ENCODE measurements at places on chromosomes 6 and 20. TPM values are rescaled to one million over a fixed set of nuclear protein-coding genes. Genes with fewer than 3 reads are reported as not detected.

Gene TMEM170B
- 4.3 TPM for total RNA-seq

DNA sequence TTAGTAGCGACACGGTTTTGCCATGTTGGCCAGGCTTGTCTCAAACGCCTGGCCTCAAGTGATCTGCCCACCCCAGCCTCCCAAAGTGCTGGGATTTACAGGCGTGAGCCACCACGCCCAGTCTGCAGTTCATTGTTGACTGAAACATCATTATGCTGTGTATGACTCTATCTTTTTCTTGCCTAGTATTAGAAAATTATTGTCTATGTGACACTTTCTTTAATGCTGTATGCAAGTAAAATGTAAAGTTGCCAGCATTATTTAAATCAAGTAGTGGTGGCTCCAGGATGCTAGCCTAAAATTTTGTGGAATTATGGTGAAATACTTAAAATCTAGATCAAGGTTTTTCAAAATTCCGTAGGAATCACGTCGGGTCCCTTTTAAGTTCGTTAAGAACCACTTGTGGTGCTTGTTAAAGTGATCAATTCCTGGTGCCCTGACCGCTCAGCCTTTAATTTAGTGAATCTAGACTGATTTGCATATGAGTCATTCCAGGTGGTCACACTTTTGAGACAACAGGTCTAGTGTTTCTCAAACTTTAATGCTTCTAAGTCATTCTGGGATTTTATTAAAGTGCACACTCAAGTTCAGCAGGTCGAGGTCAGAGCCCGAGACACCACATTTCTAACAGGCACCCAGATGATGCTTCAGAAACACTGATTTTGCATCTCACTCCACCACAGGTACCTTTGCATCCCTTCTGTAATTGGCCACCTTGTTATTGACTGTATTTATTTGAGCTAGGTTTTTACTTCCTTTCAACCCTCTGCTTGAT, 132.6 kb upstream of the MTHFD1L start:
- H3K4me1 ChIP-seq, result no peaks in the 10 kb centered on the region
- H3K36me3 ChIP-seq, result no peaks in the 10 kb centered on the region

- no peaks in the 10 kb centered on the region for H3K27me3 ChIP-seq
- no peak overlapping the region for H3K4me3 ChIP-seq
- H3K36me3 ChIP-seq, result no peaks in the 10 kb centered on the region
- H3K4me1 ChIP-seq, result no peaks in the 10 kb centered on the region
- H3K27ac ChIP-seq, result no peak overlapping the region
- no peak for DNase-seq
Observed at GRCh38 chr6:142985281-142985680, 40.3 kb upstream of the HIVEP2 start.

DNA sequence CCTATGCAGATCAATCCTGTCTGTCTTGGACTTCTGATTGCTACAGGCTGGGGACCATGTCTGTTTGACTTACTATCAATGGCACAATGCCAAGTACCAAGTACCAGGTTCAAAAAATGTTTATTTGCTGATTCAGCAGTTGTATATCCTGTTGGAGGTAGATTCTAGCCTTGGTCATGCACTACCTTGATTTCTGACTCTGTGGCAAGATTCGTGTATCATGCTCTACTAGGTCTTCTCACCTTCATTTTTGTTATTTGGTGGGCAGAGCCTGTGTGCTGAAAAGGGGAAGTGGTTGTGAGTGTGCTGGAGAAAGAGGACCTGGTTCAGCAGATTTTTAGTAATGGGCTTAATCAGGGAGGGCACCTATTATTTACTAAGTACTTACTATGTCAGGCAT, 192.4 kb upstream of the MYLIP start:
- no peak overlapping the region for H3K27ac ChIP-seq
- H3K27me3 ChIP-seq, result no peaks in the 10 kb centered on the region
- H3K4me1 ChIP-seq, result no peaks in the 10 kb centered on the region
- no peak for DNase-seq
- H3K4me3 ChIP-seq, result no peak overlapping the region

DNA sequence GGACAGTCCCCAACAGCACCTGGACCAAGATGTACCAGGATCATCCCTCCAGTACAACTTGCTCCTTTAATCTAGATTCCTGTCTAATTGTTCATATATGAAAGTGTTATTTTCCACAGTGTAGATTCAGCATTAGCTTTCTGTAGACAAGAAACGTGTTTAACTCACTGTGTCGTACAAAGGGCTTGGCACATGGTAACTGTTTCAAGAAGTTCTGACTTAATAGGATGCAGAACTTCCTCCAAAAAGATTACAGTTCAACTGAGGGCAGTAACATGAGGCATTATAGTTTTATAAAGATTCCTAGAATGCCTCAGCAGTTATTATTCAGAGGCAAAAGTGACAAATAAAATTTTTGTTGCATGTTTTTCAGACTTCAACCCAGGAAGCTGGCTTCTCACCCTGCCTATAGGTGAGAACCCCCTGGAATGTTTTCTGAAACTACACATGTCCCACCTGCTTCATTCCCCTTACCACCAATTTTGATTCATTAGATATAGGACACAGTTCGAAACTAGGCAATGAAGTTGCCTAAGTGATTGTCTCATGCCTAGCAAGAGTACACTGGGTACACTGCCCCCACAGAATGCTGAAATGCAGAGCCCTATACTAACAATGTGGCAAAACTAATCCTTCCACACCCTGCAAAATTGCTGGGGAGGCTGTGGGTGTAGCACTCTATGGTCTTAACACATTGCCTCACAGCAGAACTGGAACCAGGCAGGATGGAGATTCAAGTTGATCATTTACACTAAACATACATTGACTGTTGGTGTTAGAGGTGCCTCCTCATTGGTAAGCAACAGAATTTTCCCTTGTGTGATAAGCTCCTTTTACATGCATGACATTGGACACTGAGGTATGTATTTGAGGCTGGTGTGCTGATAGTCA, 22.6 kb upstream of the SH3BGRL2 start:
- no peak overlapping the region for H3K4me3 ChIP-seq
- H3K4me1 ChIP-seq, result no peaks in the 10 kb centered on the region
- H3K27ac ChIP-seq, result no peak overlapping the region
- no peaks in the 10 kb centered on the region for H3K27me3 ChIP-seq
- no peak for DNase-seq

Gene SEMG1
- total RNA-seq, result 4.5 TPM

DNA sequence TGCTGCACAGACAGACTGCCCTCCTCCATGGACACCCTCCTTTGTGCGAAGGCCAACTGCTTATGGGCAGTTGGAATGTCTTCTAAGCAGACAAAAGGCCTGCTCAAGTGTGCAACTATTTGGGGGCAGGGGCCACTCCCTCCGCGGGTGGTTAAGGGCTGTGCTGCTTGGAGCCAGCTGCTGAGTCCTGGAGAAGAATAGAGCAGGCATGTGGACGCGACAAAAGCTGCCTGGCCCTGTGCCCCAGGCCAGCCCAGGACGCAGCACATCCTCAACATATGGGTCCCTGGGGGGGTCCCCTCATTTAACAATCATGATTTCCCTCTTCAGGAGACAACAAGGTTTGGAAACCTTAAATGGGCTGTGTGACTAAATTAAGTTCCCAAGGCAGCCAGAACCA, 45.5 kb upstream of the ENTPD6 start:
- no peaks in the 10 kb centered on the region for H3K4me1 ChIP-seq
- no peaks in the 10 kb centered on the region for H3K36me3 ChIP-seq
- no peak for DNase-seq
- H3K4me3 ChIP-seq, result no peak overlapping the region

GRCh38 chr6:43143235-43144128, 27.6 kb upstream of the SRF start:
- H3K36me3 ChIP-seq, result peaks cover 6% of the 10 kb centered on the region
- no peak overlapping the region for H3K4me3 ChIP-seq
- H3K27me3 ChIP-seq, result no peaks in the 10 kb centered on the region
- peak; percentile 89 for DNase-seq

- H3K4me3 ChIP-seq, result no peak overlapping the region
- H3K27me3 ChIP-seq, result no peaks in the 10 kb centered on the region
- no peaks in the 10 kb centered on the region for H3K36me3 ChIP-seq
Observed at GRCh38 chr6:116611056-116611455, 5.2 kb upstream of the RSPH4A start.

GRCh38 chr6:159047891-159048685, 3.3 kb upstream of the TAGAP start:
- no peak overlapping the region for H3K27ac ChIP-seq
- H3K4me3 ChIP-seq, result no peak overlapping the region
- DNase-seq, result no peak
- no peaks in the 10 kb centered on the region for H3K27me3 ChIP-seq
- H3K36me3 ChIP-seq, result no peaks in the 10 kb centered on the region

Gene ADGRF4
- not detected for total RNA-seq

- H3K4me3 ChIP-seq, result no peak within 1 kb of the TSS
- no peaks in the 10 kb centered on the region for H3K36me3 ChIP-seq
- no peak for DNase-seq
- no peaks in the 10 kb centered on the region for H3K27me3 ChIP-seq
Observed at GRCh38 chr6:52840763-52841585, at the start of gene GSTA5. Gene GSTA5 (minus strand): TSS chr6:52840813.
